GF-D8 (cell line): ENCODE measurements at places on chromosomes 11 and 22.

DNA sequence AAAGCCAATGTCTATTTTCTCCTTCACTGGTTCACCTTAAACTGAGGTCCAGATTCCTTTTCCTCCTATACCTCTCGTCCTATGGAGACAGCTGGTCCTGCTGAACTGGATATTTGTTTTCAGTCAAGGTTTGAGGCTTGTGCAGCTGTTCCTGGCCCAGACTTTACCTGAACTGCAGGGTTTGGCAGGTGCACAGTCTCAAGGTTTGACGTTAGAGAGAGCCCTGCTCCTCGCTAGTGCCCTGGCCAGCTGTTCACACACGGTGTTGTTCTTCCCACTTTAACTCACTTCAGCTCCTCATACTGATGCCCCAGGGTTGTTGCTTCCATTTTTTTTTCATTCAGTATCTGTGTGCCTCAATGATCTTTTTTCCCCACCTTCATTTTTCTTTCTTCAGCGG lies 74.0 kb upstream of the TTC12 start:
- DNase-seq: no peak

DNA sequence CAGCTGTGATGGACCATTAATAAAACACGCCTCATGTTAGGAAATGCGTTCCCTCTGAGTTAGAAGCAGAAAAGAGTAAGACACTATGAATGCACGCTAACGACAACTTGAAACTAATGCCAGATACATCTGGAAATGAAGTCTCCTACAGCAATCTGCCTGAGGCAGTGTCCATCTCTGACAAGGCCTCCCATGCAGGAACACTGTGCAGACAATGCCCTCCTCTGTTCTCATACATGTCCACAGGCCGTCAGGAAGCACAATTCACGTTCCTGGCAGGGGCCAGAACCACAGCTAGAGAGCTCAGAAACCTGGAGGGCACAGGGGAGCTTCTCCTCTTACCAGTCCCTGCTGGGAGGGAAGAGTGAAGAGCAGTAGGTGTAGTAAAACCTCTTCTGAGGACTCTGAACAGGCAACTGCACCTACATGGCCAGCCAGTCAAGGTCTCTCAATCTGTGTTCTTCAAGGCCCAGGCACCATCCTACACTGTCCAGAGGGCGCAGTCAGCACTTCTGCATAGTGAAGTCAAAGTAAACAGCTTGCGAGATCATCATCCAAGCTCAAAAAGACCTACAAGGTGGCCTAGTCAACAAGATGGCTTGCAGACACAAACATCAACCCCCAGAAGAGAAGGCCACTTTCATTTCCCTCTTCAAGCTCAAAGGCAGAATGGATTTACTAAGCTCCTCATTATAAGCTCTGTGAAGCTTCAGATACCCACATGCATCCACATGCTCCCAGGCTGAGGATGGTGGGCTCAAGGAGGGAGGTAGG lies 41.5 kb upstream of the CYP2D6 start:
- DNase-seq: no peak

DNA sequence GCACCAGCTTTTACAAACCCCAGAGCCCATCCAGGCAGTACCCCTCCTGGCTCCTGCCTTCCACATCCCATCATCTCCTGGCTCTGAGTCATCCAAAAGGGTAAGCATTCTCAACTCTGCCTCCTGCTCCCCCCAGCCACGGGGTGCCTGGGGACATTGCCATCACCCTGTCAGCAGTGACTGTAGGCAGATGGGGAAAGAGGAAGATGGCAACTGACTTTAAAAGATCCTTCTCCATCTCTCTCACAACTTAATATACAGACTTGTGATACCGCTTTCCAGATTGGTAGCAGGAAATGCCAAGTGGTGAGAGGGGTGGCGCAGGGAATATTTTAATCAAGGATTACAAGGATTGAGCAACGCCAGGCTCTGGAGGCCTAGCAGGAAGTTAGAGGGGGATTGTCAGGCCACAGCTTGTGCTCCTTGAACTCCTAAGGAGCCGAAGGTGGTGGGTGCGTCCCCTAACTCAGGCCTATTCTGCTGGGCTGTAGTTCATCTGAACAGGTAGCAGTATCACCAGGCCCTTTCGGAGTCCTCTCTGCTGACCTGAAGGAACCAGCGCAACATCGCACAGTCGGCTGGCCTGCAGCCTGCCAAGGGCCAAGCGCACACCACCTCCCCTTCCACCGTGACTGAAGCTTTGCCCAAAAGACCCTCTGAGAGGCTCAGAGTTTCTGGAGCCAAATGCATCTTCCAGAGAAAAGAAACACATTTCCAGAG lies 83.3 kb downstream of the ZC3H12C start:
- DNase-seq: no peak

- no peak for DNase-seq
Observed at GRCh38 chr22:19213442-19214077, 35.0 kb upstream of the SLC25A1 start.

DNA sequence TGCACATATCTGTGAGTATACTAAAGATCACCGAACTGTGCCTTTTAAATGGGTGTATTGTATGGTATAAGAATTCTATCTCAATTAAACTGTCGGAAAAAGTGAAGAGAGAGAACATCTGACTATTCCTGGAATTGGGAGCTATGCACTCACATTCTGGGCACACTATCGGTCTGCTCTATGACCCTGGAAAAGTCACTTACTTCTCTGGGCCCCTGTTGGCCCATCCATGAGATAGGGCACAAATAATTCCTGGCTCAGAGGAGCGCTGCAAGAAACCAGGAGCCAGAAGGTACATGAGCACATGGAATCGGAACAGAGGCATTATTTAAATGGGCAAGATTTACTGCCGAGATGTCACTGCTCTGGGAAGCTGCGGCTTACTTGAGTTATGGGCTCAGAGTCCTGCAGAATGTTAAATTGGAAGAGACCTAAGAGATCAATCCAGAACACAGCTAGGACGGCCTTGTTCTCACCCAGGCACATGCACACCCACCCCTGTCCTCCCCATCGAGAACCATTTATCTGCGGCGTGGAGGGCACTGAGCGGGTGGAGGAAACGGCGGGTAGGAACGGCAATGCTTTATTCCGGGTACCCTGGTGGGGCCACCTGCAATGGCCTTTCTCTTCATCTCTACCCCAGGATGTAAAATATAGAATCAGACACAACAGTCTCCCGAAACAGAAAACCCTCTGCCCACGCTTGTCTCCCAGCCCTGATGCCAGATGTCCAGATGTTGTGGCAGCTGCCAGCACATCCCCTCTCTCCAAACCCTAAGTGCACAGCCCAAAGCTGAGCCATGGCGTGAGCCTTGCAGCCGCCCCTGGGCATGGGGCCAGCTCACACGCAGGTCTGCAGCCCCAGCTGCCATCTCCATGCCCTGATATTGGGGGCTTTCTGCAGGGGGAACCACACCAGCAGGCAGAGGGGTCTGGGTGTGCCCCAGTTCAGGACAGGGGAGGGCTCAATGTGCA lies 142.4 kb downstream of the DSCAML1 start:
- DNase-seq: no peak

GRCh38 chr11:109960831-109961230 lies 132.4 kb upstream of the ZC3H12C start:
- no peak for DNase-seq

DNA sequence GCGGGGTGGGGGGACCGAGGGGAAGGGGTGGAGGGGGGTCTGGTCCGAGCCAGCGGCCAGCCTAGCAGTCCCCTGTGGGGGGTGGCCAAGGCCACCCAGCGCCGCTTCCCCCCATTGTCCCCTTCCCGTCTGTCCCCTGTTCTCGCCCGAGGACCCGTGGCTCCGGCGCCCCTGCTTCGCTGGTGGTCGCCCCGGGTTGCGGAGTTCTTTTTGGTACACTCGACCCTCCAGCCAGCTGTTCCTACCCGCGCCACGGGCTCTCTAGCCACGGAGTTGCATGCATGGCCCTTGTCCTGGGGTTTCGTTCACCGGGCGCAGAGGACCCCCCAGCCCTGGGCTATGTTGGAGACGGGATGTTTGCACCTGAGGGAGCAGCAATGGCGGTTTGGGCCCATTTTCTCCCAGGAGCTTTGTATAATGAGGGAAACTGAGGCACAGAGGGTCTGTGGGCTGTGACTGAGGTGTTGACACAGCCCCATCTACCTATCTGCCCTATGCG lies 489 bp downstream of the RNF214 start:
- DNase-seq: no peak

DNA sequence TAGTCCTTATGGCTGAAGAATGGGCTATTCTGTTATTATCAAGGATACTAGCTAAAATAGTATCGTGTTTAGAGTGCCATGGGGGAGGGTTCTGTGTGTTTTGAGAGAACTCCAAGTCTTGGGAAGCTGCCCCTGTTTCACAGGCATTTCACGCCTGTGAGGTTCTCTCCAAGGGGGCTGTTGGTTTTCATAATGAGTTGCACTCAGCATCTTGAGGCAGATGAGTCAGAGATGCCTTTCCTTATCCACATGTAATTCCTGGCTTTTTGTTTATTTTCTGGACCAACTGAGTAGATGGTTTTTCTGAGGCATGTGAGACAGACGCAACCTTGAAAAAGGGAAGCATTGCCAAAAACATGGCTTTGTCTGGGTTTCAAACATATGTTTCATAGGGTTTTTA lies 203.7 kb downstream of the ARHGAP42 start:
- DNase-seq: no peak

GRCh38 chr11:67674442-67674871 lies at the start of gene ALDH3B2:
ALDH3B2 (minus strand) TSS chr11:67674623; CDS start chr11:67666935, 7,688 bp downstream.
- no peak for DNase-seq

- no peak for DNase-seq
Observed at GRCh38 chr11:69770540-69770939, 4.6 kb downstream of the FGF4 start.

- no peak for DNase-seq
Observed at GRCh38 chr11:44524751-44525201, 40.7 kb upstream of the CD82 start.
